Stimulated activated CD4-positive, alpha-beta T cell treated with anti-CD3 and anti-CD28 coated beads, Interleukin-1b, Interleukin-23, amount 100 ng/mL, for 24 hours (primary cell): ENCODE measurements at places on chromosomes 2 and 18.

DNA sequence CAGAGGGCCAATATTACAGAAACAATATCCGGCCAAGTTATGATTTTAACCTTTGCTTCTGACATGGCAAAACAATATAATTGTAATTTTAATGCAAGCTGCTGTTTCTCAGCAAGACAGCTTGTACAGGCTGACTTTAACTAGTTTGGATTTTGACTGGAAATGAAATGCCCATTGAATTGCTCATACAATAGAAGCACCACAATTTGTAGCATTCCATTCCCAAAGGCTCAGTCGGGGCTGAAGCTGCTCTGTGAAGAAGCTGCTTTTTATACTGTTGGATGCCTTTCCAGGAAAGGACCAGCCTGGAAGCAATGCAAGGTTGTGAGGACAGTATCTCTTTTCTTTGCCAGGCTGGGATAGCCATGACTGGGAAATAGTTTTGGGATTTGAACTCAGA lies 677.0 kb upstream of the FANCL start:
- DNase-seq: no peak

GRCh38 chr2:240309214-240309613 lies 126.2 kb upstream of the GPC1 start:
- DNase-seq: no peak

DNA sequence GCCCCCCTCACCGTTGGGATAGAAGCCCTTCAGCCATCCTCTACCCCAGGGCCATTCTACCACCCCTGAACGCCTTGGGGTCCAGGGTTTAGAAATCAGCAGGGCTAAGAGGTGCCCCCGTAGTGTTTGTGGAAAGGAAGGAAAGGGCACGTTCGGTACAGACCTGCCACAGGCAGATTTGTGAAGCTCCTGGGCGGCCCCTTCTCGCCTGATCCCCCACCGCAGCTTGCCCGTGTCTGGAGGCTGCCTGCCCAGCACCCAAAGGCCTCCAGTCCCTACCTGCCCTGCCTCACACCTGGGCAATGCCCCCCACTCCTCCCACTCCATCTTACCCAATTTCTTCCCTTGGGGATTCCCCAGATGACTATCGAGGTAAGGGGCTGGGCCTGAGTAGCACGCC lies 21.2 kb downstream of the ATP6V1C2 start:
- no peak for DNase-seq

DNA sequence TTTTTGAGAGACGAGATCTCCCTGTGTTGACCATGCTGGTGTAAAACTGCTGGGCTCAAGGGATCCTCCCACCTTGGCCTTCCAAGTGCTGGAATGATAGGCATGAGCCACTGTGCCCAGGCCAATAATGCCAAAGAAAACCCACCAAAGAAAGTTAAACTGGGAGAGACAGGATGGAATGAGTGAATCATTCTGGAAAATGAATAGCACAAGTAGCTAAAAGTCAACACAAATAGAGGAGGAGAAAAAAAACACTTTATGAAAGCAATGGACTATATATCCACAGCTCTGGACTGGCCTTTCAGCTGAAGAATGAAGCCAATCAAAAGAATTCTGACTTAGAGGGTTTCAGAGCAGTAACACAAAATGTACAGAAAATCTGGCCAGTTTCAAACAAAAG lies 23.9 kb downstream of the IAH1 start:
- DNase-seq: no peak

GRCh38 chr2:227038550-227039189 lies 125.3 kb downstream of the COL4A4 start:
- no peak for DNase-seq

DNA sequence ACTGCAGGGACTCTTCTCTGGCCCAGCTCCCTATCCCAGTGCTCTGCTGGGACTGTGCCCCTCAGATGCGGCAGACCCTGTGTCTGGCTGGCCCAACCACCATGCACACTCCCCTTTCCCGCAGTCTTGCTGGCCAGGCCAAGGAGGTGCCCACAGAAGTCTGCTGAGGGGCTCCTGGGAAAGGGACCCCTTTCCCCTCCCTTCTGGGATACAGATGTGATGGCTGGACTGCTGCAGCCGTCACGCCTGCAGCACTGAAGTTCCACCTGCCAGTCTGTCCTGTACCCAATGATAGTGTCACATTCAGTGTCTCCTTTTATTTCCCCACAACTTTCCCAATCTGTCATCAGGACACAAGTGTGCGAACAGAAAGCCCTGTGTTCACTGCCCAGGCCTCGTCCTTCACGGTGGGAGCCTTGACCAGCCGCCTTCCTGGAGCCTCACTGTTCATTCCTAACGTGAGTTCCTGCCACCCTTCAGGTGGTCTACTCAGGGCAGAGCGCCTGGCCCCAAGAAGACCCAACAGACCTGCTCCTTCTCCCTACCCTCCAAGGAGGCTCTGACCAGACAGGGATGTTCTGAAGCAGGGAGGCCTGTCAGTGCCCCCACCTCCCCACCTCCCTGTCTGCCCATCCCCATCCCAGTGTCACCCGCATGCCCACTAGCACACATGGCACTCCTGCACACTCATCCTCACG lies 47.1 kb downstream of the ANKMY1 start:
- no peak for DNase-seq

GRCh38 chr2:38440655-38441054 lies 63.6 kb upstream of the ATL2 start:
- DNase-seq: no peak

GRCh38 chr2:196322973-196323810 lies 151.8 kb upstream of the STK17B start:
- no peak for DNase-seq

GRCh38 chr2:202023198-202023903 lies 10.3 kb upstream of the FZD7 start:
- no peak for DNase-seq

DNA sequence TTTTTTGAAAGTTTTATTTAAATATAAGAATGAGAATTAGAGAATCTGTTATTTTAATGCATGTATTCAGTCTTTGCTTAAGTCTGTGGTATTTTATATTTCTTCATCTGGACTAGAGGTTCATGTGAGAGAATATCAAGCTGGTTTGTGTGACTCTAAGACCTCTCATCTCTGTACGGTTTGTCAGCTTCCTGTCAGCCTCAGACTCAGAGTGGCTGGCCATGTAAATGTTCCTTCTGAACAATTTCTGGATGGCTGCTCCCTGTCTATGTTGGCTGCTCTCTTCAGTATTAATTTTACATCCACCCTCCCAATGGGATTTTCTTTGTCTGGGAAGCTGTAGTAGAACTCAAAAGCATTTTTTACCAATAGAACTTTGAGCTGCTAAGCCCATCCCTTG lies 225.3 kb upstream of the THUMPD2 start:
- DNase-seq: no peak

DNA sequence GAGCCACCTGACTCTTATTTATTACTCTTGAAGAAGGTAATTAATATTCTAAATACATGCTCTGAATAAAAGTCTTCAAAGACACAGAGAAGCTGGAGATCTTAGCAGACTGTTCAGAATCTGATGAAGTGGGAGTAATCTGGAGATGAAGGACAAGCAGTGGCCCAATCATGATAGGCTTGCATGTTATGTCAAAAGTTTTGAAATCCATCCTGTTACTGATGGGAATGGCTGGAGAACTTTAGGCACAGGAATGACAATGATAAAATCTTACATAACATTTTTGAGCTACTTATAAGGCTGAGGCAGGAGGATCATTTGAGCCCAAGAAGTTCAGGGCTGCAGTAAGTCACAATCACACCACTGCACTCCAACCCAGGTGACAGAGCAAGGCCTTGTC lies 2.4 kb upstream of the RIF1 start:
- DNase-seq: no peak

- DNase-seq: no peak
Observed at GRCh38 chr2:208295834-208296233, 29.8 kb downstream of the PIKFYVE start.

GRCh38 chr2:44285174-44285573 lies 9.9 kb downstream of the SLC3A1 start:
- no peak for DNase-seq

GRCh38 chr2:60125611-60126426 lies 427.6 kb downstream of the BCL11A start:
- no peak for DNase-seq

DNA sequence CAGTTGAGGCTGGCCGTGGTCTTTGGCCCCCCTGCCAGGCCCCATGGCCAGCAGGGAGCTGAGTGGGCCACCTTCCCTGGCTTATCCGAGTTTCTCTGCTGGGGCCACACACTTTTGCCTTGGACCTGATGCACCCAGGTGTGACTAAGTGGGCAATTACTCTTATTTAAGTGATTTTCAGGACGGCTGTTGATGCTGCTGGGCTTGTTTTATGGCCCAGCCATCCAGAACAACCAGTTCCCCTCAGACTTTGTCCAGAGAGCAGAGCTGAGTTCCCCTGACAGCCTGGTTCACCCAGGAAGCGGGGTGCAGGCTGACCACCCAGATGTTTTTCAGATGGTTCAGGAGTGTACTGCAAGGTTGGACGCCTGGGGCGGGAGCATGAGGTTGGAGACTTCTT lies 68.8 kb downstream of the GLI2 start:
- no peak for DNase-seq

DNA sequence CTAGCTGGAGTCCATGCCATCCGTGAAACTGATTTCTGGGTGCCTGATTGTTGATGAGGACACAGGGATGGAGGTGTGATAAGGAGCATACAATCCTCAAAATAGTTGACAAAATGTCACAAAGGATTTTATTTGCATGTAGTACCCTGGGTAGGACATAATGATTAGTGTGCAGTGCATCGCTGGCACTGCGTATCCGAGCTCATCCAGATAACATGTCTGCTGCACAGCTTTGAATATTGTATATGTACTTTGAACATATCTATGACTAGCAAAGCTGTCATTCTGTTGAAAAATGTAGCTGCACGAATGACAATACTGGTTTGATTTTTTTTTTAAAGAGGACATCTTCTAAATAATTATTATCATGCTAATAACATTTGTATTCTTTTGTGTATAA lies 529.7 kb upstream of the FANCL start:
- no peak for DNase-seq

GRCh38 chr2:74526649-74527230 lies 709 bp upstream of the DQX1 start:
- DNase-seq: no peak

DNA sequence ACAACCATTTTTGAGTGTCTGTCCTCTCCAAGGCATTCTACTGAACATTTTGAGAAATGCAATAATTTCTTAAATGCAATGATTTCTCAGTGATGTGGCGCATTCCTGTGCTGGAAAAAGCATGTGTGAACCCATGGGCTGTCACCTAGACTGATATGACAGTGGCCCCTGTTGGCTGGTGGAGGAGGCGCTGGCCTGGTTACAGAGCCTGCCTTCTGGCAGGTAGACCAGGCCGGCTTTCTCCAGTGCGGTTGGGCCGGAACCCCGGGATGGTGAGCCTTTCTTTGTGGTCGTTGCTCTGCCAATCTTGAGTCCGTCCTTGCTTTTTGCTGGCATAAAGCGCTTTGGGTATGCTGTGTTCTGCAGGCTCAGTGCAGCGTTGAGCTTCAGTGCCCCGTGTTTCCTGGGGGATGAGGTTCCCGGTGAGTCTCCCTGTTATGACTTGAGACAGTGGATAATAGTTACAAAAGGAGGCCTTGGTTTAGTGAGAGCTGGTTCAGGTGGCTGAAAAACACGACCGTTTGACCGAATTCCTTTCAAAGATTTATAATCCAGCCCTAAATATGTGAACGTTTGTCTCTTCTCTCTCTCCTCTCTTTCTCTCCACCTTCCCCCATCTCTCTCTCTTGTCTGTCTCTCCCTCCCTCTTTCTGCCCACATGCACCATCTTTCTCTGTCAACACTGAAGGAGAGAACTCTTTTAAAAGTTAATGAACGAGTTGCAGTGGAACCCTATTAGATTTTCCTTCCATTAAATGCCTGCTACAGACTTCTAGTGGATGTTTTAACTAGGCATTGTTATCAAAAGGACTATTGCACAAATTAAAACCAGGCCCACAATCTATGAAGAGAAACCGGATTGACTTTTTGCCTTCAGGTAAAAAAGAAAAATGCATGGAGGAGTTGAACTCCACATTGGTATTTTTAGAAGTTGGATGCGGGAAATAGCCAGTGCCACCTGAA lies 34.0 kb downstream of the TSHZ1 start:
- no peak for DNase-seq

DNA sequence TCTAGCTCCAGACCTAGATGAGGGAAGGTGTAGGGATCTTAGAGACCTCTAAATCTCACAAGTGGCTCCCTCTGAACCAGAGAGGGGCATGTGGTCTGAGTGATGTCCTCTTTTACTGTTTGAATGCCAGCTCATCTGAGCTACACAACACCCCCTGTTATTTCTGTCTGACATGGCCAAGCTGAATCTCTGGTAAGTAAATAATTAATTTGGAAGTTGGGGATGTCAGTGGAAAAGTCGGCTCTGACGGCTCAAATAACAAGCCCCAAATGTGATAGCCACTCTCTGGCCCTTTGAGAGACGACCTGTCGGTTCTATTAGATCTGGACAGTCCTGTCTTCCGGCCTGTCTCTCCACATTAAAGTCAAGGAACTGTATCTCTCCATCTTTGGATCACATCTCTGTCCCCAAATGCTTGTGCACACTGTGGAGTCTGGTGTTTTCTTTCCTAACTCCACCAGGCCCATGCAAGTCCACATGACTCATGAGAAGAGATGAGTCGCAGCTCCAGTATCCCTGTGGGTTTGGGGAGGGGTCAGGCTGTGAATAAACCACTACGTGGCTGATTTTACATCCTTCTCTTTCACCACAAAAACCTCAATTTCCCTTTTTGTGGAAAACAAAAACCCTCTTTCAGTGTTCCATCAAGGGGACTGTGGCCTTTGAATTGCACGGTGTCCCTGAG lies 52.5 kb downstream of the SETBP1 start:
- peak; percentile 28 for DNase-seq

GRCh38 chr2:211161236-211161635 lies 604.8 kb downstream of the CPS1 start:
- no peak for DNase-seq

DNA sequence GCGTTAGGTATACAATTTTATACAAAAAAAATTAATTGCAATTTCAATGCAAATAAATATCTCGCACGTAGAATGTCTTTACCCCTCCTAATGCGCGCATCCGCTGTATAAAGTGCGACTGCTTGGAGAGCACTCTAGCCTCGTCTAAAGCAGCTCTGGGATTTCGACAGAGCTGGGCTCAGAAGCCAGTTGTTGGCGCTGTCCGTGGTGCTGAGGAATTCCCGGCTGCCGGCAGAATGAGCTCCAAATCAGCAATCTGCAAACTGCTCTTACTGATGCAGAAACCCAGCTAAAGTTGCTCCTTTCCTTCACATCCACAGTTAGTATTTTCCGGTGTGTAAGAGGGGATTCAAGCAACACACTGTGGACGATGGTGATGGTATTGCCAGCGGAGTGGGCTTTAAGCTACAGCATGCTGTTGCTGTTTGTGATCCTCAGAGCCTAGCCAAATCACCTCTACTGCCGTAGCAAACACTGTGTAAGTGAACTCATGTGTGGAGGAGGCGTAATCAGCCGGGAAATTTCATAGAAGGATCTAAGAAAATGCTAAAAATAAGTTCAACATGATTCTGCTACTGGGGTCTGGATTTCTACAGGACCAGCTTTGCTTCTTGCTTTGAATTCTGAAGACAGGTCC lies at the start of gene VWC2L:
Gene VWC2L, plus strand, starts transcription at position 137 of the 637 bp plus-strand sequence. CDS start 3,140 bp downstream, outside the sequence.
- no peak for DNase-seq

- DNase-seq: no peak
Observed at GRCh38 chr2:130391872-130392670, 36.2 kb downstream of the PTPN18 start.
